ENCODE measurements at places on chromosomes 4 and X.
A peak's percentile ranks its signal among the peaks of the same experiment; 100 is the strongest.

- no peak for DNase-seq
Measured at GRCh38 chr4:158769175-158769921, 522 bp downstream of the FNIP2 start.

GRCh38 chrX:150854856-150855255 lies 43.6 kb downstream of the CD99L2 start:
- DNase-seq = no peak

DNA sequence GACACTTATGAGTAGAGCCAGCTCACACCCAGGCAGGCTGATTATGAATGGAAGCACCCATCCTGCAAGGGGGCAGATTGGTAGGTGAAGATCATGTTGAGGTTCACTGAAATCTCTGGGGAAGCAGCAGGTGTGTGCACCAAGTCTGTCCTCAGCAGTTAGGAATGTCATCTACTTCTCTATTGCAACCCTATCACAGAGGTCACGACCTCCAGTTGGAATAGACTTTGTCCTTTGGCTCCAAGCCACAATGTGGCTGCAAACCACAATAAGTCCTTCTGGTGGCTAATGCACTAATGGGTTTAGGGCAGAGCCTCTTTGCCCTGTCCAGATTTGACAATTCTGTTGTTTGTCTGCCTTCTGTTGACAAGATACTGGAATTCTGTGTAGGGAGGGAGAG lies 1056.7 kb downstream of the PCDH19 start:
- no peak for DNase-seq

DNA sequence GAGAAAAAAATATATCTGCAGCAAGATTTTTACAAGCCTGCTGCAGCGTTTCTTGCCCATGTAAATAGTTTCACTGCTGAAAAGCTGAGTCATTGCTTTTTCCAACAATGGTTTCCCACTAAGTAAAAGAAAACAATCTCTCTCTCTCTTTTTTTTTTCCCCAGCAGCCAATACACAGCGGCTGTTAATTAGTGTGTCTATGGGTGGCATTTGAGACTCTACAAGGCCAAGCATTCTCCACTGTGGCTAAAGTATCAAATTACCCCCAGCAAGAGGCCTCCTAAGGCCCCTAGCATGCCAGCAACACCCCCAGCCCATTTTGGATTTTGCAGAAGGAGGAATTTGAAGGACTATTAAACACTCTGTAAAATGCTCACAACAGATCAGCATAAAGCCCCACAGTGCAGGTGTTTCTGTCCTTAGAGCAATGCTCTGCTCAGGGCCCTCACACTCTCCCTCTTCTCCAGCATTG lies 837.4 kb downstream of the TRIML1 start:
- DNase-seq = peak; percentile 41

DNA sequence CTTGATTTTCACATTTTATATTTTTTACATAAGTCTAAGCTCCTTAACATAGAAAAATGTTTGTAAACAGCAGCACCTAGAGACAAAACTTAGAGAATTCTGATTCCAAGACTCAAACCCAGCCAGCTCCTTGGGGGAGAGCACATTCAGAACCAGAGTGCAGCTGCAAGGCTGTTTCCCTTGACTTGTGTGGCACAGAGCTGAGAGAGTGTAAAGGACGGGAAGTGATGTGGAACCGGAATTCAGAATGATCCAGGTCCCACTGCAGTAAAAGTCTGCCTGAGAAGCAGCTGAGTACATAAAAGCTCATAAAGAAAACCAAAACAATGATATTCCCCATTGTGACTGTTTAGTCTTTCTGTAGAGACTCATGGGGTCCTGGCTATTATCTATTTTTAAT lies 713.8 kb downstream of the RAB28 start:
- DNase-seq = no peak

DNA sequence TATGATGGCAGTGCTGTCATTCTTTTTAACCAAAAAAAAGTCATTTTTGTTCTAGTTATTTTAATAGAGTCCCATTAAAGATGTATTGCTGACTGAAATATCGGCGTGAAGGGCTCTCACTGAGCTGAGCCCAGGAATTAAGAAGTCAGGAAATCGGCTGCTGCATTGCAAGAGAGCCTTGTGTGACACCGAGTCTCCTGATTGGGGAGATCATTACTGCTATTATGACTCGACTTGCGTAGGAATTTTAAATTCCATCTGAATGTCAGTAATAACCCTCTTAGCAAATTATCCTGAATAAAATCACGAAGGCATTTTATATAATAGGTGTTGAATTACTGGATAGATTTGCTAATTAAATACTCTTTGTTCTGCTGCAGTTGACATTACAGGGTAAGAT lies 111.5 kb downstream of the POLA1 start:
- no peak for DNase-seq

DNA sequence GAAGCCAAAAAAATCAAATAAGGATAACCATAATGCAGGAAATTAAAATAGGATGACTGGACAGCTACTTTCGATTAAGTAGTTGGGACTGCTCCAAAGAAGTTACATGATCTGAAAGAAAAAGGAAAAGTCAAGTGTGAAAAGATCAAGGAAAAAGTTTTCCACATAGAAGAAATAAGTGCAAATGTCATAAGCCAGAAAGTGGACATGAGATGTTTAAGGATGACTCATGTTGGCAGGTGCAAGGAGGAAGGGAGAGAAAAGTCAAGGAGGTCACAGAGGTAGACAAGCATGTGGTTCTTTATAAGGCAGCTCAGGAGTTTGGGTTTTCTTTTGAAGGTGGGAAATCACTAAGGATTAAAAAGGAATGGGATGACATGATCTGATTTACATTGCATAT lies 89.8 kb upstream of the GPRIN3 start:
- no peak for DNase-seq

DNA sequence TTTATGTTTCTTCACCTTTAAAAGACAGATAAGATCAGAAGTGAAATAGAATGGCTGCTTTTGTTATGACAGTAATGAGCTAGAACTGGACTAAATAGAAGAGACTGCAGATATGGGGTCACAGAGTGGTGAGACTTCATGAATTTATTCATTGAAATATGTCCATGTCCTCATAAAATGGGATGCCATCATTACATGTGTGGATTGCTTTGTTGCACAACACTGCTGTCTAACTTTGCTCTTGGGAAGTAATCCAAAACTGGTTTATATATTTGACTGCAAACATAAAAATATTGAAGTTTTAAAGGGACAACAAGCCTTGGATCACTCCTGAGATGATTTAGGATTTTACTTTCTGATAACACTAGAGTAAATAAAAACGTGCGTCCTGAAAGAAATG lies 209.2 kb upstream of the FAT4 start:
- no peak for DNase-seq

- DNase-seq = no peak
Measured at GRCh38 chr4:83831588-83831987, 295.7 kb downstream of the GPAT3 start.

GRCh38 chrX:153862369-153863250 lies 23.4 kb downstream of the L1CAM start:
- DNase-seq = no peak

DNA sequence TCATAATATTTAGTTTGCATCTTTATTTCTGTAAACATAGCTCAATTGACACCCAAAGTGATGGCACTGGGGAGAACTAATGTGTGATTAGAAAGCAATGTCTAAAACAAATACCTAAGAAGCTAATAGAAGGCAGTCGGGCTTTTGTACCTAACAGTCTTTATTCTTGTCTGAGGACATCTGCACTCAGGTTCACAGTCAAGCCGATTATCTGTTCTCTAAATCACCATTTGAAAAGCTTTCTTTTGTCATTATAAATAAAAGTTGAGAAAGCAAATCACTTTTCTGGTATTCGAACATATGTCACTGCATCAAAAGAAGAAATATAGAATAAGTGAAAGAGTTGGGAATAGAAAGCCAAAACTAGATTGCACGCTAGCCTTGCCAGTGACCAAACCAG lies 2037.9 kb upstream of the TENM3 start:
- DNase-seq = no peak

DNA sequence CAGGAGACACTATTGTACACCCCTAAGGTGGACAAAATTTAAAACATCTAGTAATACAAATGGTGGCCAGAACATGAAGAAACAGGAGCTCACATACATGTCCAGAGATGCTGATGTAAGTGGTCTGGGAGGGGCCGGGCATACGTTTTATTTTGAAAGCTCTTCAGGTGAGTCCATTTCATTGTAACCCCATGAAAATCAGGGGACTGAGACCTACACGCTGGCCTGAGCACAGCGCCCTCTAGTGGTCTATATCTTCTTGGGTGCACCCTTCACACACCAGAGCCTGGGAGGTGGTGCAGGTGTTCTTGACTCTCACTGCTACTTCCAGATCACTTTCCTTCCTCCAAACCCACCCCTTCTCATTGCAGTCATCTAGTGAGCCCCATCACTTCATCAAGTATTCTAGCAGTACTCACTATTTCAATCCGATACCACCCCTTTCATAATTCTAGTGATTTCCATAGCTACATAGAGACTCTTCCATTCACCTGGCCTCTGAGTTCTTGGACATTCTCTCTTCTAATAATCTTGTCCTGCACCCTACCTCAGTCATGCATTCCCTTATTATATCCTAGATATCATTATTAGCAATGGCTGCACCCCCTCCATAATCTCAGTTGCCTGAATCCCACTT lies 4.3 kb upstream of the TLR6 start:
- no peak for DNase-seq

DNA sequence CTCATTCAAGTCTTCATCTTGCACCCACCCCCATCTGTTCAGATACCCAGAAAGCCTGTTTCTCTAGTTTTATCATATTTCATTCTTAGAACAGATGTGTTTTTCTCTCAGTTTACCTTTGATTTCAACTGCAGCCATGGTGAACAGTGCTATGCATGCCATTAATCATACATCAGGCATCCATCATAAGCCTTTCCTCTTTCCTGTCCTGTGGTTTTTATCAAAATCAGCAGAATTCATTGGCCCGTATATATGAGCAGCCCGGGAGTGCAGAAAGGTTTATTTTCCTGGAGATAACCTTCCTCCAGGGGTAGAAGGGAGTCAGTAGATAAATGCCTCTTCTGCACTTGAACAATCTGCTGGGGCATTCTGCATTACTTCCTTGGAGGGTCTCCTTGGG lies 65.7 kb downstream of the IL21 start:
- DNase-seq = no peak

DNA sequence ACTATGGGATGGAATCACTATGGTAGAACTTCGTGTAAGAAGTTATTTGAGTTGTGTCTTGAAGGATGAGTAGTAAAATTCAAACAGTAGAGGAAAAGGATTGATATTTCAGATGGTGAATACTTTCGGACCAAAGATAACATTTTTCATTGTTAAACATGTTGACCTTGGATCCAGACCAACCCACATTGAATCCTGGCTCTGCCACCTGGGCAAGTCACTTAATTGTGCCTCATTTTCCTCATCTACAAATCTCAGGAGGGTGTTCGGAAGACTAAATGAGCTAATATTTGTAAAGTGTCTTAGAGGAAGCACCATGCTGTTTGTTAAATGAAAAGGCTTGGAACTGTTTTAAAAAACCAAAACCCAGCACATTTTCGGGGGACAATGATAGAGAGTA lies 1.4 kb upstream of the AIFM1 start:
- DNase-seq = no peak

Data from brain pericyte (primary cell).